ENCODE measurements at places on chromosomes 12 and 14. TPM values are rescaled to one million over a fixed set of nuclear protein-coding genes. Genes with fewer than 3 reads are reported as not detected.

GRCh38 chr12:64120568-64120967 lies 101.5 kb downstream of the KICS2 start:
- H3K27me3 ChIP-seq, result no peaks in the 10 kb centered on the region
- H3K4me1 ChIP-seq, result no peaks in the 10 kb centered on the region
- no peaks in the 10 kb centered on the region for H3K36me3 ChIP-seq

DNA sequence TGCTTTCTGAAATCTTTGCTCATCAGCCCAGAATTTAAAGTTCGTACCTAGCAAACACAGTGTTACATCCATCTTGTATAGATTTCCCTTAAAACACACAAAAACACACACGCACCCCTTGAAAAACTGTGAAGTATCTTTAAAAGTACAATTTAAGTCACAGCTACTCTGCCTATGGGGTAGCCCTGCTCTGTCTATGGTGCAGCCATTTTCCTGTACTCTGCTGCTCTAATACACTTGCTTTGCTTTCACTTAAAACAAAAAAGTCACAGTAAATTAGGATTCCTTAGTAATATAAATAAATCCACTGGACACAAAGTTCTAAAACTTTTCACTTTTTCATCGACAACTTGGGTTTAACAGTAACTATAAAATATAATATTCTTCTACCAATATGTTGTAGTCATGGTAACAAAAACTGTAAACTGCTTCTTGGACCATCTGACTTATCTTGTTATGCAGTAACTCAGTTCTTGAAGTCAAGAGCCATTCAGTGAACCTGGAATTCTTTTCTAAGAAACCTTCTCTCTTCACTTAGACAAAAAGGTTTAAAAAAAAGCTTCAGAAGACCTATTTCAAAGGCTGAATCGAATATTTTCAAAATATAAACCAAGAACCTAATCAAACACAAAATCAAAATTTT lies 63.5 kb downstream of the MED13L start:
- no peaks in the 10 kb centered on the region for H3K4me1 ChIP-seq
- no peak overlapping the region for H3K27ac ChIP-seq

The RTL1 gene
- polyA plus RNA-seq, result not detected

DNA sequence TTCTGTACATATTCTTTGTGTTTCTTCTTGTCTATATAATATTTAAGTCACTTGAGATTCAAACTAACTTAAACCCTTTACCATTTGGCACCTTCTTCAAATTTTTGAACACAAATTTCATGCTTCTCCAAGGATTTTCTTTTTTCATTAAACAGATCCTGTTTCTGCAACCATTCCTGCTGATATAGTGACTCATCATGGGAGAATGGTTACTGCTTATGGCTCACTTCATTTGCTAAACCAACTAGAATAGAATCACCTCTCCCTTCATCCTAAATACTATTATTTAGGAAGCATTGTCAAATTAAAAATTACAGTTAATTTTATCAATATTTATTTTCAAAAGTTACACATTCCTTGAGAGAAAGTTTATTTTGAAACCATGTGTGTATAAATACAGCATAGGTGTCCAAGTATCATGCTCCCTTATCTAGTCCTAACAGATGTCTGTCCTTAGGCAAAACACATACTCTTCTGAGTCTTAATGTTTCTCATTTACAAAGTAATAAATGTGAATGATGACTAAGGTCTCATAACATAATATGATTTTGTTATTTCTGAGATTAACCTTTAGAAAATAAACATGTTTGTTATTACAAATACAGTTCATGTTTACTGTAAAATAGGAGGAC lies 40.7 kb downstream of the PLCZ1 start:
- no peak overlapping the region for H3K4me3 ChIP-seq
- no peaks in the 10 kb centered on the region for H3K36me3 ChIP-seq
- H3K27me3 ChIP-seq, result no peaks in the 10 kb centered on the region
- DNase-seq, result no peak

The CALCOCO1 gene
- 46.7 TPM for polyA plus RNA-seq

Measured in small intestine (tissue), 16 donors.